ENCODE measurements at places on chromosomes 16 and 17.

- DNase-seq: no peak
Observed at GRCh38 chr17:30235386-30236296, at the start of gene SLC6A4. Gene SLC6A4 (minus strand): TSS chr17:30235697. CDS start chr17:30221958, 13,739 bp downstream.

- peak; percentile 31 for DNase-seq
Observed at GRCh38 chr17:19647697-19648474, 665 bp upstream of the ALDH3A2 start.

GRCh38 chr16:81601601-81602255 is 157.1 kb downstream of the CMIP start:
- peak; percentile 24 for DNase-seq

- no peak for DNase-seq
Observed at GRCh38 chr17:75191584-75191983, 8.8 kb upstream of the SUMO2 start.

- no peak for DNase-seq
Observed at GRCh38 chr17:14487068-14487467, 186.2 kb downstream of the HS3ST3B1 start.

GRCh38 chr17:66610361-66611133 is 224.4 kb upstream of the CACNG5 start:
- DNase-seq: no peak

GRCh38 chr17:70810609-70811008 is 641.3 kb downstream of the KCNJ2 start:
- no peak for DNase-seq
